ENCODE measurements at places on chromosomes 2 and 18. TPM values are rescaled to one million over a fixed set of nuclear protein-coding genes. Genes with fewer than 3 reads are reported as not detected.

Gene TXNDC2
- 0.90 TPM for total RNA-seq

Gene ARL6IP6
- total RNA-seq = 38.9 TPM

Gene DCDC2C
- not detected for total RNA-seq

Gene VWC2L
- not detected for total RNA-seq

Gene MRPL19
- total RNA-seq = 50.2 TPM

Gene SERPINB10
- total RNA-seq = not detected

Gene EFEMP1
- total RNA-seq = 15.5 TPM

Gene CCDC68
- 0.41 TPM for total RNA-seq

Gene SNRNP200
- 231 TPM for total RNA-seq

Gene ADD2
- 0.26 TPM for total RNA-seq

Gene GRHL1
- total RNA-seq = 4.7 TPM

DNA sequence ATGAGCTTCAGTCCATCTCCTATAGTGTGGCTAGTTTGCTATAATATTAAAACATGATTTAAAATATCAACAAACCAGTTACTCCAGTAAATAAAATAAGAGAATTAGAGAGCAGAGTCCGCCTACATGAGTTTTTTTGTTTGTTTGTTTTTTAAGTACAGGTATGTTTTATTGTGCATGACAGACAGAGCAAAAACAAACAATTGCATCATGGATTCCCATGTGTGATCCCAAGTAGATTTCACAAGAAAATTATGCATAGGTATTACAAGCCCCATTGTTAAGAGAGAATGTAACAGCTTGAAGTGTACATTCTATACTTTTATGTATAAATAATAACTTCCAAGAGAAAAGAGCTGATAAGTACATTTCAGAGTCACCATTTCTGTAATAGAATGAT lies 21.0 kb downstream of the SULT1C3 start:
- DNase-seq = no peak

GRCh38 chr18:13369756-13370510 lies 151.4 kb downstream of the LDLRAD4 start:
- DNase-seq = no peak

GRCh38 chr2:239689985-239690384 lies 289.2 kb upstream of the HDAC4 start:
- no peak for DNase-seq

GRCh38 chr2:54382601-54383000 lies 73.5 kb upstream of the SPTBN1 start:
- DNase-seq = no peak

DNA sequence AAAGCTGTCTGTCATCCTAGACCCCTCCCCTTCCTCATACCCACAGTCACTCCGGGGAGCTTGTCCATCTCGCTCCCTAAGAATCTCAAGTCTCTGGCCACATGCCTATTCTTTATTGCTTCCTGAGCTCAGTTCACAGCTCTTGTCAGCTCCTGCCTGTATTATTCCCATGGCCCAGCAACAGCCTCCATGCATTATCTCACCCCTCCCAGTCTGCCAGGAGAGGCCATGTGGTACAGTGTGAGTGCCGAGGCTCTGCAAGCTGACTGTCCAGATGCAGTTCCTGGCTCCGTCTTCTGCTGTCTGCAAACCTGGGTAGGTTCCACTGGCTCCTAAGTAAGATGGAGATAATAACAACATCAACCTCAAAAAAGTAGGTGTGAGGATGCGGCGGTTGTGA lies 79.7 kb downstream of the MRPS9 start:
- DNase-seq = no peak

DNA sequence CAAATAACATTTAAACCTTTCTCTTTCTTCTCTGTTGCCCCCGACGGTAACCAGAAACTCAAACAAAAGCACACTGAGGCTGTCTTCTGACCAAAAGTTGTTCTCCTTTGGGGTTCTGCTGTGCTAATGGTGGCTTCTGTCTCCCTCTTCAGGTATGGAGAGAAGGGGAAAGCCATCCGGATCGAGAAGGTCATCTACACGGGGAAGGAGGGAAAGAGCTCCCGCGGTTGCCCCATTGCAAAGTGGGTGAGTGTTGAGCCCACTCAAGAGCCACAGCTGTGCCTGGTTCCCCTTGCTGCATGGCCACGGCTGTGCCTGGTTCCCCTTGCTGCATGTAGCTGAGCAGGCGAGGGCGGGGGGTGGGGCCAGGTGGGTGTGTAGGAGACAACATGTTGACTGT lies 67.4 kb downstream of the BOLA3 start:
- no peak for DNase-seq

GRCh38 chr2:197850882-197851450 lies 46.6 kb downstream of the PLCL1 start:
- no peak for DNase-seq

DNA sequence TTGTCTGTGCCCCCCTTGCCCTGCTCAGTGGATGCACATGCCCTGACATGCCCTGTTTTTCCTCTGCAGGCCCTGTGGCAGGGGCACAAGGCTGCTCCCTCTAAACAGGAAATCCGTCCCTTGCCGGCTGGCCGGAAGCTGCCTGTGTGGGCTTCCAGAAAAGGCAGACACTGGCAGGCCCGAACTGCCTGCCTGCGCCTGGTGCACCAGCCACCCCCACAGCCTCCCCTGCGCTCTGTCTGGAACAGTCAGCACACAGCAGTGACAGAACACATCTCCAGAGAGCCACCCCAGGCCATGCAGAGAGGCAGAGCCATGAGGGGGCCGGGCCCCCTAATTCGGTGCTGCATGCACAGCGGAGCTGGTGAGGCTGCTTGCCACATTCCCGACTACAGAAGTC lies 33.5 kb downstream of the LOXHD1 start:
- DNase-seq = no peak

- DNase-seq = no peak
Observed at GRCh38 chr18:24600076-24600654, 139.7 kb downstream of the HRH4 start.

DNA sequence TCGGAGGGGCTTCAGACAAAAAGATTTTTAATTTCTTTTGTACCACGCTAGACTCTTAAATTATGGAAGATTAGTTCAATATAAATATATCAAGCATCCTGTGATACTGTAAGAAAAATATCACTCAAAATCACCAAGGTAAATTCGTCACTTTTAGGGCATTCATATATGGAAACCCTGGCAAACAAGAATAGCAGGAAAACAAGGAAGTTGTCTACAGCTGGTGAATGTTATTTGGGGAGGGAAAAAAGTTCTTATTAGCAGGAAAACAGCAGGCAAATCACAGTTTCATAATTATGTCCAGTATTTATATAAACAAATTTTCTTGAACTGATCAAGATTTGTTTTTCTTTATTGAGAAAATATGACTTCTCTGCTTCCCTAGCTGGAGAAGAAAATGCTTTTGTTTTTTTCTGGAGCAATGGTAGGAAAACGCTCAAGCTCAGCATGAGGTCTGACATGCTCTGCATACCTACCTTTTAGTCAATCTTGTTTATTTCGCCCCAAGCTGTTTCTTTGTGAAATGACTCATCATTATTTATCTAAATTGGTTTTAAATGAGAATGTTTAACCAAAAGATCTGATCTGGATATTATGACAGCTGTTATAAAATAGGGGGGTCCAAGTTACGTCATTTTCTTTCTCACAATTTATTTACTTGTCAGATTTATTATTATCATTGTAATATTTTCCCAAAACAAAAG lies 14.7 kb downstream of the LINC00305 start:
- no peak for DNase-seq

GRCh38 chr2:121245120-121245820 lies 39.7 kb downstream of the TFCP2L1 start:
- DNase-seq = no peak

DNA sequence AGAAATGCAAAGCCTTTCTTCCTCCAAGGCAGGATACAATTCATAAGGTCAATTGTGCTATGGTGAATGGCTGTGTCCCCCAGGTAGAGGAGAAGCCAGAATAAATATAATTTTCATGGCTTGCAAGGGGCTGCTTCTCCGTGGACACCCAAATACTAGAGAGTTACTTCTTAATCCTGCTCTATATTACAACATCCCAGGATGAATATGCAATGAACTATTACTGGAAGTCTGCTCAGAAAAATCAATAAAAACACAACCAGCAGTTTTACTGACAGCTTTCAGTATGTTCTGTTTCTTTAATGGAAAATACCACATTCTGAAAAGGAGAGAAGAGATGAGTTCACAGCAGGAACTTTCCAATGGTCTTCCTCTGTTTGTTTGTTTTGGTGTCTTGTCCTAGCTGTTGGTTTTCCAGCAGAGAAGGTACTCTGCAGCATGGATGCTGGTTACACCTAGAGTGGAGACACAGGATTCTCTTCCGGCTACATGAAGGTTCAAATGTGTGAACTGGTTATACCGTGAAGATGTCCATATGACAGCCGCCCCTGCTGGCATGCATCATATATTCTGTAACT lies 213.0 kb downstream of the PID1 start:
- no peak for DNase-seq

Measured in Panc1 (cell line).